ENCODE measurements at places on chromosomes 2 and 18.

GRCh38 chr2:56654936-56655335, 471.1 kb downstream of the CCDC85A start:
- DNase-seq: no peak

GRCh38 chr2:172861656-172862476, 126.2 kb downstream of the RAPGEF4 start:
- no peak for DNase-seq

DNA sequence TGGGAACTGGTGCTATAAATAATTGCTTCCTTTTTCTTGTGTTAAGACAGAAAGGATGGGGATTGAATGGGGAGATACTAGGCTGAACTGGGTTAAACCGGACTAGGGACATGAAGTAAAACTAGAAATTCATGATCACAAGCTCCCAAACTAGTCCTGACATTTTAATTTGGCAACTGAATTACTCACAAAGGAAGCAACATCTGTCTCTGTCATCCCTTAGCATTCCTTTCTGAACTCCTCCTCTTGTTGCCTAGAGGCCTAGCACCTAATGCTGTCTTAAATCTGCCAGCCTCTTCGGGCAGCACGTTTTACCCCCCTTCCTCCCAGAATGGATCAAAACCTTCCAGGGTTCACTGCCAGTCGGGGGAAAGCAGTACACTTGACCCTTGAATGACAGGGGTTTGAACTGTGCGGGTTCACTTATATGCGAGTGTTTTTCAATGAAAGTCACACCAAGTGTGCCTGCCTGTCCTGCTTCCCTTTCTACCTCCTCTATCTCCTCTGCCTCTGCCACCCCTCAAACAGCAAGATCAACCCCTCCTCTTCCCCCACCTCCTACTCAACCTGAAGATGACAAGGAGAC, 8.2 kb downstream of the KCTD1 start:
- peak; percentile 53 for DNase-seq

DNA sequence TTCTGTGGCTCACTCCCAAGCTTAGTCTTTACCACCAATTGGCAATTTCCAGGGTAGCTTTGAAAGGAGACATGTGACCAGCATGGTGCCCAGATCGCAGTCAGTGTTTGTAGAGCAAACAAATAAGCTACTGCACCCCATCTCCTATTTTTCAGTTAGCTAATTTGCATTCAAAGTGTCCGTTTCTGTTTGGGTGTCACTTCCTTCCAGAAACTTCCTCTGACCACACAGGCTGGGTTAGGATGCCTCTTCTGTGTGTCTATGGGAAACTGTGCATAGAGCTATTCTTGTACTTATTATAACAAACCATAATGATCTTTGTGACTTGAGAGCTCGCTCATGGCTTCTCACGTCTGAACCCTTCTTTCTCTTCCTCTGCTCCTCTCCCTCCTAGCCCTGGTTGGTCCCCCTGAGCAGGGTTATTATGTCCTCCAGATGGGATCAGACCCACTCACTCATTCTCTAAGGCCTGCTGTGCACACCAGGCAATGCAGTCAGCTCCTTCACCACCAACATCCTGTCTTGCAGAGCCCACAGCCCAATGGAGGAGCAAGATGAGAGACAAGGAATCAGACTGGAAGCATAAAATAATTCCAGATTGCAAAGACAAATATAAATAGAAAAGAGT, 101.2 kb upstream of the ALK start:
- no peak for DNase-seq

- DNase-seq: no peak
Observed at GRCh38 chr18:61856678-61857077, 36.1 kb downstream of the RNF152 start.

- DNase-seq: no peak
Observed at GRCh38 chr18:55139307-55139706, 180.0 kb upstream of the CCDC68 start.

GRCh38 chr2:51103205-51103604, 71.3 kb upstream of the NRXN1 start:
- DNase-seq: peak; percentile 49

GRCh38 chr2:120736202-120736623, 545 bp downstream of the GLI2 start:
- DNase-seq: no peak

DNA sequence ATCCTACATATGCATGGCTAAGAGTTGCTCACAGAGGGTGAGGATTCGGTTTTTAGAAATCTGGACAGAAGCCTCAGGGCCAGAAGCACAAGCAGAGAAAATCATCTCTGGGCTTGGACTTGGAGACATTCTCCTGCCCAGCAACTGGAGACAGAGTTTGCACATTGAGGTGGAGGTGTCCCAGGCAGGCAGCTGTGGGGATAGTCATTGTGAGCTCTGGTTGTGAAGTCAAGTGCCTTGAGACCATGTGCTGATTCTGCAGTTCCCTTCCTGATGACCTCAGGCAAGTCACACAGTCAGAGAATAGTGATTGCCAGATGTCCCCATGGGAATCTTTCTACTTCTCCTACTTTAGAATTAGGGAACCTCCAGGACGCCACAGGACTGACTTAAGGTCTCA, 108.4 kb upstream of the LDAH start:
- no peak for DNase-seq

GRCh38 chr2:20977520-20978180, 66.2 kb downstream of the APOB start:
- no peak for DNase-seq

- DNase-seq: no peak
Observed at GRCh38 chr2:15772086-15772595, 168.2 kb upstream of the MYCN start.

- peak; percentile 10 for DNase-seq
Observed at GRCh38 chr2:140270224-140270623, 1490.0 kb upstream of the NXPH2 start.

DNA sequence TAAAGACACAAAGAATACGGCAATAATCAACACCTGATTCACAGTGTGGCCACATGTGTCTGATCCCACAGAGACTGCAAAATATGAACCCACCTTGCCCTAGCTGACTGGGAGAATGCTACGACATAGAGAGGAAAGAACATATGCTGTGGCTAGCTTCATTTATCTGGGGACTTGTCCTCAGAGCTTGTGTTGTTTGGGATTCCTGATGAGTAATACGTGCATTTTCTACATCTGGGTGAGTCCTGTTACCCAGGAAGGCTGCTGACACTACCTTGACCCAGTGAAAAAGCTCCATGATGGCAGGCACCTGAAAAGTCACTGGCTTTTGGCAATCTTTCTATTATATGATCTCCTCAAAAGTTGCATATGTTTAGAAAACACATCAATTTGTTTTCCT, 427.7 kb upstream of the LYPD1 start:
- DNase-seq: peak; percentile 37

DNA sequence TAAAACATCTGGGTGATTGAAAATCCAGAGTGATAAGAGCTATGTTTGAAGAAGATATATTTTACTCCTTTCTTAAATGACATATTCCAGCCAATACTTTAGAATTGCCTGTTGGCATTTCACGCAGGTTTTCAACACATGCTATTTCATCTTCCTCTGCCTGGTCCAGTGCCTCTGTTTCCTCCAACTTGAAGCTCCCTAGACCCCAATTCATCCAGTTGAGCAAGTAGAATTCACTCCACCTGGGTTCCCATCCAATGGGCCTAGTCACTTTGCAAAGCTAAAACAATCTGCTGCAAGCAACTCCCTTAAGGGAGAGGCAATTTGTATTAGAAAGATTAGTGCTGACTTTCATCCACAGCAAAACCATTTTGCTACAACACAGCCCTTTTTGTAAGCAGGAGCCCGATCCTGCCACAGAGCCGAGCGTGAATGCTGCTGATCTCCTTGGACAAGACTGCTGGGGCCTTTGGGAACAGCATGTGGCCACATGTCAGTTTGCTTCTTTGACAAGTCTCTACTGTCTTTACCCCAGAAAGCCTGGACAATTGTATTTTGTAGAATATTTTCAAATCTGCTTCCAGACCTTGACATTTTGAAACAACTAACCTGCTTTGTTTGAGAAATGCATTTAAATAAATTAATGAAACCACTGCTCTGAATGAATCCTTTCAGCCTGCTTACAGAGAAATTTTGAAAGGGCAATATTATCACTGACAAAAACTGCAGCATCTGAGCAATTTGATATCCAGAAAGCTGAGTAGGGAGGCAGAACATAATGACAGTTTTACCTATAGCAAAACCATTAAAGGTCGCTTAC, 259.1 kb downstream of the TDRD15 start:
- DNase-seq: no peak
